ENCODE measurements at places on chromosomes 4 and X.

- DNase-seq = no peak
Measured at GRCh38 chr4:5630762-5631161, 77.6 kb downstream of the EVC2 start.

- DNase-seq = no peak
Measured at GRCh38 chr4:92528541-92528940, 224.8 kb downstream of the GRID2 start.

- no peak for DNase-seq
Measured at GRCh38 chr4:183401473-183401872, 43.0 kb upstream of the CDKN2AIP start.

- no peak for DNase-seq
Measured at GRCh38 chr4:138663883-138664282, 351.7 kb upstream of the NOCT start.

DNA sequence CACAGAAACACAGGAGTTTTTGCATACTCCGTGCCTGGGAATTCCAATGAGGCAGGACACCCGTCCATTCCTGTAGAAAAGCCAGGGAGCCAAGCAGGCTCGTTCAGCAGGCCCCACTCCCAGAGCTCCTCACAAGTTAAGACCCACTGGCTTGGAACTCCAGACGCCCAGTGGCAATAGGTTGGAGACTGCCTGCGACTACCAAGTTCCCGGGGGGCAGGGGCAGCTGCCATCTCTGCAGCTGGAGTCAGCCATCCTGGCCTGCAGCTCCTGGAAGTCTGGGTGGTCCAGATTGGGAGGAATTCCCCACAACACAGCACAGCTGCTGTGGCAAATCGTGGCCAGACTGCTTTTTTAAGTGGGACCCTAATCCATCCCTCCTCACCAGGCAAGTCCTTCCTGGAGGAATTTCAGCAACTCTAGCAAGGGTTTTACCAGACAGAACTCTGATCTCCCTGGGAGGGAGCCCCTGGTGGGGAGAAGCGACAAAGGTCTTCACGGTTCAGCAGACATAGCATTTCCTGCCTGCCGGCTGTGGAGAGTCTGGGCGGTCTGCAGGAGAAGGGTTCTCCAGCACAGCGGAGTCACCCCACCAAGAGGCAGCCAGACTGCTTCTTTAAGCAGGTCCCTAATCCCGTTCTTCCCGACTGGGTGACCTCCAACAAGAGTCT, 231.9 kb downstream of the STPG2 start:
- DNase-seq = no peak

DNA sequence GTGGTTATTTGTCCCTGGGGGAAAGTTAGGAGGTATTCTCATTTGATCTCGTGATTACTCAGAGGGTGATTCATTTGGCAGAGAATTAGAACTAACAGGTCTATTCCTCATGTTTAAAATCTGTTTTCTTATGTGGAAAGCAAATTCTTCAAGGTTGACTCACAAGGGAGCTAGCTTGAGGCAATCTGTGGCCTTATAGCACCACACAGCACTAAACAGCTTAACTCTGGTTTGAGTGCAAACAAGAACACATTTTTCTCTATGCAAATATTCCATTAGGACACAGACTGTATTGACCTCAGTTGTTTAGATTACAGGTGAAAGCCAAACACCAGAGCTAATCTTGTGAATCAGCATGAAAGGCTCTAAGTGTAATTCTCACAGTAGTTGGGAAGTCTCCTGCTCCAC, 694.4 kb upstream of the POU3F4 start:
- DNase-seq = peak; percentile 1

DNA sequence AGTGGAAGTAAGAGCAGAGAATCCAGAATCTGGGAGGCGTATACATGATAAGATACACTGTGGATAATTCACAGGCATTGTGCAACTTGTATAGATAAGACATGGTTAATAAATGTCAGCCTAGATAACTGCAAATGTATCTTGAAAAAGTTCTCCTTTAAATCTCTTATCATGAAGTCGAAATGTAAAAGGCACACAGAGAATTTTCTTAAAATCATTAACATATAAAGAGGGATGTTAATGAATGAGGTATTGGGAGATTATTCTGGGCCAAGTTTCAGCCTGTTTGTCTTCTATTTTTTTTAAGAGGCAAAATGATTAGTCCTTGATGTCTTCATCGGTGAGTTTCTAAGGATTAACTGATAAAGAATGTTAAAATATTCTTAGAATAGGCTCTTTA, 835 bp downstream of the TDO2 start:
- DNase-seq = no peak

DNA sequence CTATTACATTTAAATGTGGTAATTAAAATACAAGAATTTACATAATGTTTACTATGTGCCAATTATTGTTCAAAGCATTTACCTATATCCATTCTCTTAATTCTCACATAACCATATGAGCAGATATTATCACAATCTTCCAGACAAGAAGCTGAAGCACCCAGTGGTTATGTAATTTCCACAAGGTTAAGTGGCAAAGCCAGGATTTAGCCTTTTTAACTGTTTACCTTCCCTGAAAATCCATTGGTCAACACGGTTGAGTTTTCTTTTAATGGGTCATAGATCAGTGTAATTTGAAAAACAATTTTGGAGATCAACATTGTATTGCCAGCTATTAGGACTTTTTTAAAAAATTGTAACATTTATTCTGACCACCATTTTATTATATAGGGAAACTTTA, 11.4 kb downstream of the HSPA4L start:
- DNase-seq = no peak
